ENCODE measurements at places on chromosomes 6 and 20.
A peak's percentile ranks its signal among the peaks of the same experiment; 100 is the strongest.

DNA sequence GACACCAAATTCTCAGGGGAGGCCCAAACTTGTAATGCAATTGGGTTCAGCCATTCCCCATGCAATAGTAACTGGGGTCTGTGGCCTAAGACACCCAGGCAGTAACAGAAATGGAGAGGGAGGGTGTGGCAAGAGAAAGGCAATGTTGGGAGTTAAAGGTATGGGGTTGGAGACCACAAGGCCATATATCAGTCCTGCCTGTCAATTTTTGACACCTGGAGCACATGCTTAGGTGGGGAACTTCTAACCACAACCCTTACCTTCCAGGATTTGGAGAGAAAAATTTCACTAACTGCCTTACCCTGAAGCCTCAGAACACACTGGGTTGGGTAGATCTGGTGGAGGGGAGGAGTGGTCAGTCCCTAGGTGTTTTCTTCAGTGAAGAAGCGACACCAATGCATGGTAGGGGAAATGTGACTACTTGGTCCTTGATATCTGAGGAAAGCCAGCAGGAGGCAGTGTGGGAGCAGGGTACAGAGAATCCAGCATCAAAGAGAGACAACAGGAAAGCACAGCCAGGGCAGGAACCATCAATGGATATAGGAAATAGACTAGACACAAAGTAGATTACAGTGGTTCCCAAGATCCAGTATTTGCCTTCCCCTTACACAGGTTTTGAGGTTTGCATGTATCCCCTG is 6.8 kb upstream of the USP49 start:
- no peak for DNase-seq

DNA sequence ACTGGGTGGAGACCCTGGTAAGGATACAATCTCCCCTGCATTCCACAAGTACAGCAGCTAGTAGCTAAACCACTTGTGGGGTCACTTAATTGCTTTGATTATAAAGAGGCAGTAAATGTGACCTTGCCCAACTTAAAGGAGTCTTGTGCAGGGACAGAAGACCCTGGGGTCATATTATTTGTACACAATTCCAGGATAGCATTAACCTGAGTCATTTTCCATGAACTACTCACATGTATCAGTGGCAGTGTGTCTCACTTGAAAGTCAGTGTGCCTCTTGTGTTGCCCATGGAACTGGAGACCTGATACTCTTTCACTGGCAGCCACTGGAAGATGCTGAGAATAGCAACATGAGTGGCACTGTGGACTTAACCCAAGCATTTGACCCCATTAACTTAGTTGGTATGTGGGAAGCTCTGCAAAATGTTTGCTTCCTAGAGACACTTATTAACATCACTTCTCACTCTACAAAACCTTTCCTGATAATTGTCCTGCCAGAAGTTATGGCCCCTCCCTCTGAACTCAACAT is 28.9 kb downstream of the CLIC5 start:
- no peak for DNase-seq

DNA sequence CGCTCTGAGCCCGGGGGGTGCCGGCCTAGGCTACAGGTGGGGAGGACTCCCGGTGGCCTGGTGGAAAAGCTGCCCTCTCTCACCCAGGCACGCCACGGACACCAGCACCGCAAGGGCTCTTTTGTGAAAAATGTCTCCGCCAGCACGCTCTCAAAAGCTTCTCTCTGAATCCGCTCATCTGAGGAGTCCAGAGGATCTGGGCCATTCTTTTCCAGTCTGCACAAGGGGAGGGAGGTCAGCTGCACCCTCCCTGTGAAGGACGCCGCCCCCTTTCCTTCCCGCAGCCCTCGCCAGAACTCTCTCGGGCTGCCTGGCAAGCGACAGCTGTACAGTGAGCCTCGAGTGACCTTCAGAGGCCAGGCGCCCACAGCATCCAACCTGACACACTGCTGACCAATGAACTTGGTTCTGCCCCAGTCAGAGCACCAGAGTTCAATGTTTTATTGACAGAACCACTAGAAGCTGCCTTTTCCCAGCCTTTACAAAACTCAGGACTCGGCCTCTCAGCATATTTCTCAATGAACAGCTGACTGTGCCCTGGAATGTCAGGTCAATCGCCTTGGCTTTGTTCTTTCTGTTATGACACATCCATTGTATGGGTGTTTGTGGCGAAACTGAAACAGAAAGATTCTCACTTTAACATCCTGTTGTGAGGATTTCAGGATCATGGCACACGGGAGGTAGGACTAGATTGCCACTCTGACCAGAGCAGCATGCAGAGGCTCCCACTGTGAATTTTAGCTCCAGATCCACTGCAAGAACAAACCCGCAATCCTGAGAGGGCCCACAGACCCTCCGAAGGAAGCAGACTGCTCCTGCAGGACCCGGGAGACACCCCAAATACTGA is 26.7 kb downstream of the SERPINB9 start:
- no peak for DNase-seq

DNA sequence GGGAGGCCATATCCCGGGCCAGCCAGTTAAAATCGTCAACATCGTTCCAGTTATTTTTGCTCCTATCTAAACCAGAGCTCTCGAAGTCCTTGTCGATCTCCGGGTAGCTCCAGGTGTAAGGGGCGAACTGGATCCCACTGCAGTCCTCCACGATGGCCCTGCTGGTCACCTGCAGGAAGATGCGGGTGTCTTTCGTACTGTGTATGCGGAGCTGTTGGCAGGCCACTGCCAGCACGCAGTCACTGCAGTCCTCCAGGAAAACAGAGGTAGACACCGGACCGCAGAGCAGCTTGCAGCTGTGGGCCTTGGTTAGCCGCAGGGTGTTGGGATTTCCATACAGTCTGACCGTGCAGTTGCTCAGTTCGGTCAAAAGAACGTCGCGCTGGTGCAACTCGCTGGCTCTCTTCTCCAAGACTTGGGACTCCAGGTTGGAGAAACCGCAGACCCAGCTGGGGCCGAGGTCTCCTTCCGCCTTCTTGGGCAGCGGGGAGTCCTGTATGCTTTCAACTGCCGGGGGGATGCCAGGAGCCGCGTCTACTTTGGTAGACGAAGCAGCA is 742 bp downstream of the TBCC start:
- peak; percentile 32 for DNase-seq

DNA sequence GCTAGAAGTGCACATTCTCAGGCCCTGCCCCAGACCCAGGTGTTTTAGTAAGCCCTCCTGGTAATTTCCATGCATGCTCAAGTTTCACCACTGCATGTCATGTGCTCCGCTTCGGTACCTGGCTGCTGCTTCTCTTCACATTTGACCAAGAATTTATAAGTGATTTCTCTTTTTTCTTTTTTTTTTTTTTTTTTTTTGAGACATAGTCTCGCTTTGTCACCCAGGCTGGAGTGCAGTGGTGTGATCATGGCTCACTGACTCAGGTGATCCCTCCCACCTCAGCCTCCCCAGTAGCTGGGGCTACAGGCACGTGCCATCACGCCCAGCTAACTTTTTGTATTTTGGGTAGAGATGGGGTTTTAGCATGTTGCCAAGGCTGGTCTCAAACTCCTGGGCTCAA is 16.0 kb downstream of the TM9SF4 start:
- no peak for DNase-seq

DNA sequence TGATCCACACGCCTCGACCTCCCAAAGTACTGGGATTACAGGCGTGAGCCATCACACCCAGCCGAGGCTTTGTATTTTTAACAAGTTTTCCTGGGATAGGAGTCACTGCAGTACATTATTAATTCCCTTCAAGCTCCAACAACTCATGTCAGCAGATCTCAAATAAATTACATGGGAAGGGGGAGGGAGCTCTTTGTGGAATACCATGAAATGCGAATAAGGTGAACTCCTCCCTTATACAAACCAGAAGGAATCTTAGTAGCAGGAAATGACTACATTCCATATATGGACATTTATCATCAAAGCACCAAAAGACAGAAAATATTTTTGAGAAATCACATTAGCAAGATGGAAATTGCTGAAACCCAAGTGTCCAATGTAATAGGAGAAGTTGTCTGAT is 2.9 kb downstream of the GSS start:
- DNase-seq: no peak

GRCh38 chr6:17130786-17131185 is 28.9 kb downstream of the STMND1 start:
- DNase-seq: no peak
